ENCODE measurements at places on chromosomes 3 and 15.
A peak's percentile ranks its signal among the peaks of the same experiment; 100 is the strongest.

DNA sequence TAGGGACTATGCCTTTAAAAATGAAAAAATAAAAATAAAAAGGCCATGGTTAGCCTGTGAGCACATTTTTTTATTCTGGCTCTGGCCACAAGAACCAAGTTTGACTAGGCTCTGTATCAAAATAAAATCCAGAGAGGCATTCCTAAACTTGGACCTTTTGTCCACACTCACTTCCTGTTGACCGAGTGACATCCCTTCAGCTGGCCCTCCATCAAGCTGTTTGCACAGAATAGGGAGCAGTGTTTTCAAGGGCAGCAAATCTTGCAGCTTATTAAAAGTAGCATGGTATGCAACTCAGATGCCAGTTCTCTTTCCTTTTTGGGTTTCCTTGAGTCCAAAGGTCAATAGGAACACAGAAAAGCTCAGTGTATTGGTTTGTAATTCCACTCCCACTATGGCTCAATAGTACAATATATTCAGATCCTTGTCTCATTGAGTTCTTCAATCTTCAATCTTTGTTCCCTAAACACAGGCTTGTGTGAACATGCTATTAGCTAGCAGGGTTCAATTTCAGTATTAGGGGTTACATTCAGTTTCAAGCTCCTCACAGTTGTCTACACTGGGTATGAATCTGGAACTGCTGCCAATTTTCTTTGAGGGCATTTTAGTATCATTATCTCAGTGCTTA is 244.5 kb downstream of the RBMS3 start:
- no peak overlapping the region for H3K4me3 ChIP-seq
- H3K27me3 ChIP-seq: no peaks in the 10 kb centered on the region
- H3K36me3 ChIP-seq: no peaks in the 10 kb centered on the region
- no peak overlapping the region for H3K27ac ChIP-seq
- peak; percentile 64 for DNase-seq

GRCh38 chr3:62210011-62210410 is 163.3 kb downstream of the FEZF2 start:
- H3K27me3 ChIP-seq: no peaks in the 10 kb centered on the region
- H3K4me1 ChIP-seq: no peaks in the 10 kb centered on the region
- no peak for DNase-seq
- no peaks in the 10 kb centered on the region for H3K36me3 ChIP-seq
- H3K4me3 ChIP-seq: no peak overlapping the region
- no peak overlapping the region for H3K27ac ChIP-seq

DNA sequence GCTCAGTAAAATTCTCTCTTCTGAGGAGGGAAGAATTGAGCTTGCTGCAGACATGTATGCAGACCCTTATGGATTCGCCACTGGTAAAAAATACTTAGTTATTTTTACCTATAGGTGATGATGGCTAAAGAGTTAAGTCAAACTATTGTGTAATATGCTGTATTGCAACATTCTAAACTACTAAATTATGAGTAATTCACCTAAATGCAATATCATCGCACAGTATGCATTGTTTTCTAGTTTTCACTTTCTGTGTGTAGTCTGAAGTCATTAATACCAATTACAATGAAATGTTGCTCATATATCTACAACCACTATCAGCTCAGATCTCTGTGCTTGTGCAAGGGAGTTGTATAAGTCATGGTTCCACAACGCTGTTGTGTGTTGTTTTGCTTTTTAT is 48.7 kb upstream of the ROBO2 start:
- no peak overlapping the region for H3K27ac ChIP-seq
- H3K36me3 ChIP-seq: no peaks in the 10 kb centered on the region
- H3K27me3 ChIP-seq: no peaks in the 10 kb centered on the region
- DNase-seq: no peak

DNA sequence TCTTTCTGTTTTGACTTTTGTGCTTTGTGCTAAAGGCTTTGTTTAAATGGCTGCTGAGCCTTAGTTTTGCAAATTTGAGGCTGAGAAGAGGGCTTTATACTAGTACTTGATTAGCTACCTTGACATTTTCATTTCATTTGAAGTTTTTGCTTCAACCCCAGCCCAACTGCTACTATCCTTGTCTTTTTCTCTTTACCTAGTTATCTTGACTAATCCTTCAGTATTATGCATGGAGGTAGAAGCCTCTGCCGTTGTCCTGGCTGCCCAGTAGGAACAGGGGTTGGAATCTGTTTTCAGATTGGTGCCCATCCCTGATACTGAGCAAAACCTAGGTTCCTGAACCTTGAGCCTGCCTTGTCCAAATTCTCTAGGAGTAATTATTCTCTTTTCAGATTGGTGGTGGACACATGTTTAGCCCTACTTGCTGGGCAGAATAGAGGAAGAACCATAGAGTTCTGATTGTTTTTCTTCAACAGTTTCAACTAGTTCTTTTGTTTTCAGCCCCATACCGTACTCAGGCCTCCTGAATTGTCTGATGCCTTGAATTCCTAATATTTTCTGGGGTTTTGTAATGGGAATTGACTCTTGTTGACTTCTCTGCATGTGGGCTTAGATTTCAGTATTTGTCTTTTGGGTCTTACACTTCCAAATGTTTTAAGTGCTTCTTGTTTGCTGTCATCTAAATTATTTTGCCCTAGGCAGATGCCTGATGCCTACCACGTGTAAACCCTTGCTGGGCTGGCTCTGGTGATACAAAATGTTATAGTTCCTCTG is 143.2 kb downstream of the DOCK3 start:
- no peak overlapping the region for H3K27ac ChIP-seq
- H3K4me3 ChIP-seq: no peak overlapping the region
- H3K27me3 ChIP-seq: no peaks in the 10 kb centered on the region
- H3K36me3 ChIP-seq: no peaks in the 10 kb centered on the region
- DNase-seq: no peak

DNA sequence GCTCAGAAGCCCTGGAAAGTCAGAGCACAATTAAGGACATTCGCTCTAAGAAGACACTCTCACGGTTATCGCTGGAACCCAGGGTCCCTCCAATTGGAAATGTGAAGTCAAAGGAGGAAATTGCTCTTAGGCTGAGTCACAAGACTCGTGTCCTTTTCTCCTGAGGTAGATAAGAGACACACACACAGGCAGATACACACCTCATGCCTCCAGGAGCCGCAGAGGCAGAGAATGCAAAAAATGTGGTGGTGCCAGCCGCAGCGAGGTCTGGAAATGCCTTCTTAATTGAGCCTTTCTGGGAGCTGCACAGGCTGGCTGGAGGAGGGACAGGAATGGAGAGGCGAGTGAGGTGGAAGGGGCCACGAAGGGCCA is 189.3 kb downstream of the OPA1 start:
- H3K4me3 ChIP-seq: no peak overlapping the region
- no peaks in the 10 kb centered on the region for H3K27me3 ChIP-seq
- no peak for DNase-seq
- H3K4me1 ChIP-seq: no peaks in the 10 kb centered on the region
- no peaks in the 10 kb centered on the region for H3K36me3 ChIP-seq

- no peaks in the 10 kb centered on the region for H3K27me3 ChIP-seq
- no peak overlapping the region for H3K27ac ChIP-seq
- H3K4me1 ChIP-seq: no peaks in the 10 kb centered on the region
- no peaks in the 10 kb centered on the region for H3K36me3 ChIP-seq
These were observed 431.9 kb upstream of the AGTR1 start for GRCh38 chr3:148265841-148266240.

DNA sequence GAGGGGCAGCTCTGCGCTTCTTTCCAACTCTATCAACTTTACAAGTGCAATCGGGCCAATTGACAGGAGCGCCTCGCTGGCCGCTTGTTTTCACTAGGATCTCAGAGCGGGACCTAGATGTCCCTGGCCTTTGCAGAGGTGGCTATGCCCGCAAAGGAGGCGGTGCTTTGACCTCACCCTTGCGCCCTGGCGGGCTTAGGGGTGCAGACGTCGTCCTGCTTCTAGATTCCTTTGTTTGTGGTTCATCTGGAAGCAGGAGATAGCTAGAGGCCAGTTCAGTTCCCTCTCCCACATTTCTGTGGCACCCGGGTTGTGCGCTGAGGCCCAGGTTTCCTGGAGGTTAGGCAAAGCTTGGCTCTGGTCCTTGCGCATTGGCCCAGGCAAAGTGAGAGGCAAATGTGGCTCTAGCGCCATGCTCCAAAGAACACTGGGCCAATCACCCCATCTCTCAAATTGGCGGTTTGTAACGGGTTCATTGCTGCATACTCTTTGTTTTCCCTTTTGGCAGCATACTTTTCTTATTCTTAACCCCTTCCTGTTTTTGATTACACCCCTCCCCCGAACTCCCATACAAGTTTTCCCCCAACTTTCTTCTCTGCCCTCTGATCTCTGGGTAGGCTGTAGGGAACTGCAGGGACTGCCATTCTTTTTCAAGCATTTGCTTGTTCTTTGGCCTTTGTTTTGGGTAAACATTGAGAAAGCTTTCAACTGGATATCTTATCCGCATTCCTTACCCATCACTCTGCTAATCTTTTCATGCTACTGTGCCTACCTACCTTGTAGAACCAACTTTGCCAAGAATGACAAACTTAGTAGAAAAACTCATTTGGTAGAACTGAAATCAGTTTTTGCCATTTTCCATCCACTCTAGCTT is 1.4 kb downstream of the PPM1L start:
- H3K36me3 ChIP-seq: no peaks in the 10 kb centered on the region
- peak overlapping the region; percentile 59 for H3K4me3 ChIP-seq
- H3K27ac ChIP-seq: no peak overlapping the region
- H3K27me3 ChIP-seq: no peaks in the 10 kb centered on the region

DNA sequence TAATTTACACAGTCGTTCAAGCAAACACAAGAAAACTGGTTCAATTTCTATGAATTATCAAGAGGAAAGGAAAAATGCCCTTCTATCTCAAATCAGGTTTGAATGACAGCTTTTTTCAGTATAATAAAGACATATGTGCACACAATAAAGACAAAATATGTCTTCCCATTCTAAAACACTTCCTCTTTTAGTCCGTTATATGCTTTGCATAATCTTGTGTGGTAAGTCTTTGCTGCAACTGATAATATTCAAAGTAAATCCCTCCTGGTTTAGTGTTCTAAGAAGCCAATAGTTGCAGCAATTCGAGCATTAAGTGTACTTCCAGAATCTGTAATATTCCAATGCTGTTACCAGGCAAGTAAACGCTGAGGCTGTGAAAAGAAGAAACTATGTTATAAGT is 43.7 kb upstream of the MAPKBP1 start:
- no peaks in the 10 kb centered on the region for H3K36me3 ChIP-seq
- no peak overlapping the region for H3K4me3 ChIP-seq
- peaks cover 1% of the 10 kb centered on the region for H3K4me1 ChIP-seq
- no peaks in the 10 kb centered on the region for H3K27me3 ChIP-seq
